Stimulated activated naive CD4-positive, alpha-beta T cell treated with Interleukin-2 at 50 U/mL for 16 hours (primary cell): ENCODE measurements at places on chromosomes 1 and 21.

DNA sequence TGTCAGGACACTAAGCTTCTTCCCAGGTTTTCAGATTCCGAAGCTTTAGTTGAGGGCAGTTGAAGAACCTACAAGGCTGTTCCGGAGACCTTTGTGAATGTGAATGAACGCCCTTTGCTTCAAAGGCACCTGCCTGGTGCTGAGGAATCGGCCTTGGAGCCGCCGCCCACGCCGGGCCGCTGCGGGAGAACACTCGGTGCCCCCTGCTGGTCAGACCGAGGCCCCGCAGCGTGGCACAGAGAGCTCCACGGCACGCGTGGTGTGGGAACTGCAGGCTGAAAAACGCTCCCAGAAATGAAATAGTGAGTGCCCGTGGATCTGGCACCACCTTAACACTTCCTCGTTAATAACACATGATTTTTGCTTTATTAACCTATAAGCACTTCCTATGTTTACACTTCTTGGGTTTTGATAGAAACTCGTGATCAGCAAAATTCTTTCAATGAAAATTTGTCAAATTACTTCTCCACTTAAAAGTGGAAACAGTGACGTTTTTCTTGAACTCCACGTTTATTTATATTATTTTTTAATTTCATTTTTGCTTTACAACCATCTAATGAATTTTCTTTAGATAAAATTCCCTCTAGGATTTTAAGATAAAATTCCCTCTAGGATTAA is 460.6 kb downstream of the DSCAM start:
- DNase-seq: no peak

- no peak for DNase-seq
Measured at GRCh38 chr1:95146637-95147036, 29.5 kb downstream of the TLCD4 start.

DNA sequence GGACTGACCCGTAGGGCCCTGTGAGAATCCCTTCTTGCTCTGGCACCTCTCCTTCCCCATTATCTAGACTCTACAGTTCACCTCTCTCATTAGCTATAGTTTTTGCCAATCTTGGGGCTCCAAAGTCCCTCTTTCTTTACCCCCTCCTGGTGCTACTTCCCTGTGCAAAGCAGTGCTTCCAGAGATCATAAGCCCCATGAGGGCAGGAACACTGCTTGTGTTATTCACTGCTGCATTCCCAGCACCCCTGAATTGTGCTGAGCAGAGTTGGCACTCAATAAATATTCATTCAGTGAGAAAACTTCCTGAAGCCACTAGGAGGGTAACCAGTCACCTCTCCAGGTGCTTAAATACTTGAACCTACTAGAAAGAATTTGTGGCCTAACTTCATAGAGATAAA is 2.1 kb upstream of the H3-3A start:
- DNase-seq: no peak

DNA sequence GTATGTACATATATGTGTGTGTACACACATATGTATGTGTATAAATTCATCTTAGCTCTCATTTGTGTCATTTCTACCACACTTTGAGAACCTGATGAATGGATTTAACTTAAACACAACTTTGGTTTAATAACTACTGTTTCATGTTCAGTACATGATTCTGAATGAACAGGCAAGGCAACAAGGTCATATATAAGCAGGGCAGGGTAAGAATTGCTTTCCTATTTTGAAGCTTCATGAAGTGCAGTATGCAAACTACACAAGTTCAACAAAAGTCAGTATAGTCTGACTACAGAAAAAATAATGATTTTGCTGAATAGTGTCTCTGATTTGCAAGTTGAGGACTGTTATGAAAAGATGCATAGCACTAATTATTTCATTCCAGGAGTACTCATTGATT is 127.6 kb downstream of the KCNK2 start:
- no peak for DNase-seq

GRCh38 chr1:34663031-34663430 is 91.8 kb upstream of the GJB5 start:
- no peak for DNase-seq

DNA sequence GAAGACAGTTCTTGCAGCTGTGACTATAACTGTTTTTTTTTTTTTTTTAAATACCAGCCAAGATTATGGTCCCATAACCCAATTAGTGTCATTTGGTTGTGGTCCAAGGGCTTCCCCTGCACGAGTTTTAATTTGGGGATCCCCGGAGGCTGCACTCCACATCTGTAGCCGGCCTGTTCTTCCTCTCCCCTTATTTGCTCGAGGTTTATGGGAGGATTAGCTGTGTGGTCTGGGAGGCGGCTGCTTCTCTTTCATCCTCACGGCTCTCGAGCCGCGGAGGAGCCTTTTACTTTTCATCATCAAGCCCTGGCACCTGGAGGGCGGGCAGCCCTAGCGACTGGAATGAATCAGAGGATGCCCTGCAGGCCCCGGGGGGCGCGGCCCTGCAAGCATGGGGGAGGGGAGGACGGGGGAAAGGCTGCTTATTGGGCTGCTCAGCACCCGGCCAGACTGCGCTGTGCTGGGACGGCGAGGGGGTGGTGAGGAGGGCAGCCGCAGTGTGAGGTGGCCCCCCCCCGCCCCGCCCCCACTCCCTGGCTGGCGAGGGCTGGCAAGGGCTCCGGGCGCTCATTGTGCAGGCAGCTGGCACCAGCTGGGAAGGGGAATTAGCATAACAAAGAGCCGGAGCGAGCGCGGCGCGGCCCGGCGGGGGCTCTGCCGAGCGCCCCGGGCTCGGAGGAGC is 18.5 kb downstream of the SERTAD4 start:
- DNase-seq: no peak

GRCh38 chr1:202214089-202214843 is 20.7 kb downstream of the LGR6 start:
- DNase-seq: no peak

GRCh38 chr1:156337052-156337887 is 822 bp downstream of the CCT3 start:
- no peak for DNase-seq

DNA sequence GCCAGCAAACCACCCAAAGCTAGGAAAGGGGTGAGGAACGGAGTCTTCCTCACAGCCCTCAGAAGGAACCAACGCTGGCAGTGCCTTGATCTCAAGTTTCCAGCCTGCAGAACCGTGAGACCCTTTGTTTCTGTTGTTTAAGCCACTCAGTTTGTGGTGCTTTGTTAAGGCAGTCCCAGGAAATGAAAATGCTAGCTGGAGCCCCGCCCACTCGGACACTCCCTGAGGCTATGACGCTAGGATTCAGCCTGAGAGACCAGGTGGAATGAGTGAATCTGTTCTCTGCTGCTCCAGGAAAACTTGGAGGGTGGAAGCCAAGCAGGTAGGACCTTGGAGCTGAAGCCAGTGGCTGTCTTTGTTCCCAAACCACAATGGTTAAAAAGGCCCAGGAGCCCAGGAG is 196.5 kb upstream of the POU3F1 start:
- no peak for DNase-seq

- DNase-seq: no peak
Measured at GRCh38 chr1:207004931-207005830, 27.4 kb downstream of the C1orf116 start.

DNA sequence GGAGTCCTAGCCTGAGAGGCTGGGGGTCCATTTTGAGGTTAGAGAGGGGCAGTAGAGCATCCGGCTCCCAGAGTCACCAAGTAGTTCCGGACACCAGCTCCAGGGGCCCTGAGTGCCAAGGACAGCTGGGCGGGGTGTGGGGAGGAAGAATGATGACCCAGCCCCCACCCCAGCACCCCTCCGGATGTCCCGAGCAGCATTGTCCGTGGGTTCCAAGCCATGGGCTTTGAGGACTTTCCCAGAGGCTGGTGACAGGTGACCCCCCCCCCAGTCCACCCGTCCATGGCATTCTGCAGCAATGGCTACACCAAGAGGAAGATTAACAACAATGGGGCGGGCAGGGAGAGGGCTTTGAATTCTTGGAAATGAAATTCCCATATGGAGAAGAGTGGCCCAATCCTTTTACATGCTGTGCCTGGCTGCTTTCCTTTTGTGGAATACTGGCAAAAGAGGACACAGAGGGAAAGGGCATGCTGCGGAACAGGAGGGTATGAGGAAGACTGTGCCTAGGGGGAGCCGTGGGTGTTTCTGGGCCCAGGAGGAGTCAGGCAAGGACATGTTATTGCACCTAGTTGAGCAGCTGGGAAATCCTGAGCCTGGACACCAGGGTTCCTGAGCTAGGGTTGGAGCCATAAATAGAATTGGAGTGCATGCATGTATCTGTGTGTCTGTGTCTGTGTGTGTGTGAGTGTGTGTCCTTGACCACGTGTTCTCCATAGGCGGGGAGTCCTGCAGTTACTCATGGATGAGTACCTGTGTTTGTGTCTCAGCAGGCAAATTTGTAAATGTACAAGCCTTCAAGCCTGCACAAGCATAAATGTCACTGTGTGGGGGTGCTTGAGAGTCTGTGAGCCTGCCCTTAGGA is 956 bp downstream of the ATP1A2 start:
- no peak for DNase-seq

- no peak for DNase-seq
Measured at GRCh38 chr1:96130432-96130831, 591.2 kb upstream of the PTBP2 start.

DNA sequence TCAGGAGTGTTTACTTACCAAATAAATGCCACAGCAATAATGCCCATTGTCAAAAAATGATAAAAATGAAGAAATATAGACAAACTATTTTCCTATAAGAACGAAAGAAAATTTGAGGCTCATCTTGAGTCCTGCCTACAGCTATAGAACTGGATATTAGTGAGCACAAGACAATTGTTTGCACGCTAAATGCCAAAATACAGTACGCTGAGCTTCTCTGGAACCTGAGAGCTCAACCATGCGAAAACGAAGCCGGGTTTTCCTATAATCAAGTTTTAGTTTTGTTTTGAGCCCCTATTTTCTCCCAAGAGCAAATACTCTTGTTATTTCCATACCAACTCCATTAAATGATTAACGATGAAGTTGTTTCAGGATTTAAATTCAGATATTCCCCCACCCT is 42.0 kb upstream of the CCSAP start:
- no peak for DNase-seq

DNA sequence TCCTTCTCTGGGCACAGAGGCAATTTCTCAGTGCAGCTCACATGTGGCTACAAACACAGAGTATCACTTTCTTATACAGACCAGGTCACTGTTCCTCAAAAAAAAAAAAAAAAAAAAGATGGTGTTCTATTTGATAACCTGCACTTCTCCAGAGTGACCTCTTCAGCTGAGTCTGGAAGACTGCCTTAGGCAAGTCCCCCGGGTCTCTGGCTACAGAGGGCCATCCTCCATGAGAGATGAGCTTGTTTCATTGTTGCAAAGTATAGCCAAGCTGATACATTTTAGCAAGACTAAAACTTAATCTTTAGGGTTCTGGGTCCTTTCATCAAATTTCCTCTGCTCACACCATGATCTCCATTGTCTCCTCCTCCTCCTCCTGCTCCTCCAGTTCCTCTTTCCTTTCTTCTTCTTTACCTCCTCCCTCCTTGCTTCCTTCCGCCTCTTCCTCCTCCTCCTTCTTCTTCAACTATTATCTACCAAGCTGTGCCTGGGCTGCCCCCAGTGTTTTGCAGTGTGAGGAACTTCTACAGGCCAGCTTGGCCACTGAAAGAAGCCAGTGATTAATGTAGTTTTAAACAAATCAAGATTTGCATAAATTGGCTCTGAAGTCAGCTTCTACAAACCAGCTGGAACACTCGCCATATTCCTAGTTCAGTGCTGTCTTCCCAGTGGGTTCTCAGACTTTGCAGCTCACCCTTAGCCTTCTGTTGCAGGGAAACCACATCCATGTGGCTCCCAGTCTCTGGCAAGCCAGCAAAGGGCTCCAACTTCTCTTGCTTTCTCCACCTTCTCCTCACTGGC is 139.4 kb downstream of the RUNX1 start:
- DNase-seq: no peak

- DNase-seq: no peak
Measured at GRCh38 chr1:39882152-39882551, 1.2 kb downstream of the TRIT1 start.

DNA sequence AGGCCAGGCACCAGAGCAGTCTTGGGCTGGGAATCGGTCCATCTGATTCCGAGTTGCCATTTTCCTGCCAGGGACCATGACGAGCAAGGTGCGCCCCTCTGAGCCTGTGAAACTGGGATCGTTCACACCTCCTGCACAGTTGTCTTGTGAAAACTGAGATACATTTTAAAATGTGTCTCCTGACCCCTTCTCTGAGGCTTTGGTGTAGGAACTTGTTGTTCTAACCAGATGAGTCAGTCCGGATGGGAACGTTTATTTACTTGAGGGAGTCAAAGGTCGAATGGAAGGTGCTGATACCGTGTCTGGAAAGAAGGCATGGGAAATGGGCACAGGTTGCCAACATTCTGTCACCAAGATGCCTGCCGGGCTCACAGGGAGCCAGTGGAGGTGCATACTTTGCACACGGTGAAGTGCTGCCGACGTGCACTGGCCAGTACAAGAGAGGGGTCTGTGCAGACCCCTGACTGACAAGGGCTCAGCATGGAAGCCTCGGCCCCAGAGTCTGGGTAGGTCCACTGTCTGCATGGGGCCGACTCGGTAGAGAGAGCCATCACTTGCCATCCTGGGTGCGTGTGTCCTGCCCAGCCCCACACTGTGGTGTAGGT is 7.4 kb upstream of the KCNN3 start:
- DNase-seq: no peak

GRCh38 chr1:201904579-201904978 is 15.9 kb downstream of the SHISA4 start:
- no peak for DNase-seq

- no peak for DNase-seq
Measured at GRCh38 chr21:27953340-27954045, 986.6 kb upstream of the ADAMTS5 start.
